Stimulated activated CD8-positive, alpha-beta memory T cell treated with anti-CD3 and anti-CD28 coated beads, Interleukin-15, amount 100 ng/mL, for 1 hour (primary cell): ENCODE measurements at places on chromosomes 1 and 21.

- no peak for DNase-seq
Observed at GRCh38 chr1:203722909-203723308, 42.1 kb upstream of the LAX1 start.

GRCh38 chr1:1181938-1182410, 8.3 kb downstream of the TTLL10 start:
- DNase-seq, result no peak

DNA sequence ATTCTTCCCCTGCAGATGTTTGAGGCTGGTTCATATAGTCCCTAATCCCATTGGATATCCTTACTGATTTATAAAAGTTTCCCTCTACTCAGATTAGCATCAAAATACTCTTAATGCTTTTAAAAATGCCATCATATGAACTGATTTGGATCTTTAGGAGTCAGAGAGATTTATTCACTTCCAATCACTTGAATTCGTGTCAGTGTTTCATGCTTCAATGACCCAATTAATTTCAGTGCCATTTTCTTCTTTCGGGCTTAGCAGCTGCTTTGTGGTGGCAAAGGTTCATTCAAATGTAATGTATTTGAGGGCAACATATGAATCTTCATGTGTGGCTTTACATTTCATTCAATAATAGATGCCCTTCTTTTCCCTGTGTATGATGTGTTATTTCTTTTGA, 2.2 kb upstream of the TSEN15 start:
- DNase-seq, result no peak

DNA sequence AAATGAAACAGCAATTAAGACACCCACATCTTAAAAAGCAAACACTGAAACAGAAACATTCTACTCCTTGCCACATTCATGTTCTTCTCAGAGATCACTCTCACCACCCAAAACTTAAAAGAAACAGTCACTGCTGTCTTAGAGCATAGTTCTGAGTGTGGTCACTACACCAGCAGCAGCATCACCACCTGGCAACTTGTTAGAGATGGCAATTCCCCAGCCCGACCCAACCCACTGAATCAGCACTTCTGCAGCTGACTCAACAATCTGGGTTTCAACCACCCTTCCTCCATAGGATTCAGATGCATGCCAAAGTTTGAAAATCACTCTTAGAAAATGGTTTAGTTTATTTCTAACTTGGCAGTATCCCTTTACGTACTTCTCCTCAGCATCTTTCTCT, 126.1 kb downstream of the CDC42BPA start:
- DNase-seq, result no peak

- DNase-seq, result no peak
Observed at GRCh38 chr1:184535191-184535970, 148.6 kb downstream of the C1orf21 start.

GRCh38 chr1:160403244-160403643, 2.9 kb downstream of the VANGL2 start:
- no peak for DNase-seq

- no peak for DNase-seq
Observed at GRCh38 chr21:35468991-35469390, 419.9 kb upstream of the RUNX1 start.
